ENCODE measurements at places on chromosomes 3 and 15.

DNA sequence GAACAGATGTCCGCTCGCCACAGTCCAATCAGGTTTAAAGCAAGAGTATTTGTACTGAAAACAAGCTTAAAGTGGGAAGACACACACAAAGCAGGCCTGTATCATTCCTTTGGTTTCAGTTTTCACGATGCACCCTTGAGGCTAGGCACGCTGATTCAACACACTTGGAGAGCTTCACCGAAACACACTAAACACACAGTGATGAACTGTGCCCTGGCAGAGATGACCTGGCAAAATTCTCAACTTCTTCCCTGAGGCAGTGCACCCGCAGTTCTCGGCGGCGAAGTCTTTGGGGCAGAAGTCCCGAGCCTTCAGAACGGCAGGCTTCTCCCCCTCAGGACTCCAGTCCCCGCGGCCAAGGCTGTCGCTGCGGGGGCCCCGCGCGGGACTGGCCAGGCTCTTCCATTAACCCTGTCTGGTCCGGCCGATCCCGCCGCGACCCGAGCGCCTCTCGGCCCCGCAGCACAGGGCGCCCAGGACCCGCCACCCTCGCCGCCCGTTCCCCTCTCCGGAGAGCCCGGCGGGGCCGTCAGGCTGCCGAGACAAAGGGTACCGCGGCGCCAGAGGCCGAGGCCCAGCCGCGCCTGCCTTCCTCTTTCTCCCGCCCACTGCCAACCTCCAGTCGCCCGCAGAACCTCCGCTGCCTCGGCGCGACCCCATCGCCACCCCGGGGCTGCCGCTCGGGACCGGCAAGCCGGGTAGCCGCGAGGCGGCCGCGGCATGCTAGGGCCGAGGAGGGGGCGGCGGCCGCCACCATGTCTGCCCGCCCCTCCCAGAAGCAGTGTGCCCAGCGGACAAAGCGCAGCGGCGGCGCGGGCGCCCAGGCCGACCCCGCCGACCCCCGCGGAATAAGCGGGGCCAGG lies 792 bp downstream of the GABPB1 start:
- peak; percentile 49 for DNase-seq

- no peak for DNase-seq
These were observed 1.9 kb downstream of the CPNE4 start for GRCh38 chr3:132032959-132033358.

DNA sequence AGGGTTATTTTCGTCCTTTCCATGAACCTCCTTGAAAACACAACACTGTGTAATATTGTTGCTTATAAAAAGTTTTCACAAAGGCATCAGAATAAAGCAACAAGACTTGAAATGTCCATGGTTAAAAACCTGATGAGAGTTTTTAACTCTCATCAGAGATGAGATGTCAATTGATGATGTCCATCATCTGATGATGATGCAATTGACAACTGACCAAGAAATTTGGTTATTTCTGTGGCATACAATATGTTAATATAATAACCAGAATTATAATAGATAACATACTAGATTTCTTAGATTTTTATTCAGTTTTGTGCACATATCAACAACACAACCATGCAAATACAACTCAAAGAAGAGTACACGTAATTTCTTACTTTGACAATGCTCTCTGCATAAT lies 15.5 kb upstream of the FNDC3B start:
- no peak for DNase-seq

- no peak for DNase-seq
These were observed 517 bp downstream of the TMA7 start for GRCh38 chr3:48440590-48440958.

- peak; percentile 69 for DNase-seq
These were observed 162.9 kb downstream of the CHSY1 start for GRCh38 chr15:101088788-101089578.

- no peak for DNase-seq
These were observed 101.5 kb downstream of the RBMS3 start for GRCh38 chr3:29382409-29382808.

DNA sequence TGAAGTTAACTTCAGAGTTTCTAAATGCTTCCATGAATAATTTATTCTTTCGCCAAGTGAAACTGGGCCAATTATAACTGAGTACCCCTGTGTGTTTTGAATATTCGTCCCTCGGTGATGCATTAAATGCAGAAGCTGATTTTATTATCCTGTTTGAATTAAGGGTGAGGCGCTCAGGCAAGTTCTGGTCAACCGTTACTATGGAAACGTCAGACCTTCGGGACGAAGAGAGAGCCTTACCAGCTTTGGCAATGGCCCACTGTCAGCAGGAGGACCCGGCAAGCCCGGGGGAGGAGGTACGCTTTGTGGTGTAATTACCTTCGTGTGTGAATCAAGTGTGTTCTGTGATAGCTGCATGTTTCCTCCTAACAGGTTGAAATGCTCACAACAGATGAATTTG lies 239.8 kb downstream of the ITPR1 start:
- DNase-seq, result no peak

- no peak for DNase-seq
These were observed 70.4 kb downstream of the CBLB start for GRCh38 chr3:105798381-105798934.

- DNase-seq, result no peak
These were observed 108.8 kb upstream of the PTPRG start for GRCh38 chr3:61452535-61453090.

DNA sequence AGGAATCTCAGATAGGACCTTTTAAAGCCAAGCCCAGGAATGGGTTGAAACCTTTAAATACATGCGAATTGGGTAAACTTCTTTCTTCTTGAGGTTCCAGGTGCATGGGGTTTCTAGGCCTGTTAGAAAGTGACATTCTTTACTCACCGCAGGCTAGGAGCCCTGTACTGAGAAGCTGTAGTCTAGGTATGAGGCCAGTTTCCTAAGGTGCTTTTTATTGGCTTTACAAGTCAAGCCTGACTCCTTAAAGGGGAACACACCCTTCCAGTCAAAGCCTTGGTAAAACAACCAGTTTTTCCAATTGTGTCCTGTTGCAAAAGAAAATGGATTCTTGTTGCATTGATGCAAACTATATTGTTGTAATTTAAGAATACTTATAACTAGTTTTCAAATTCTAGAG lies 76.1 kb upstream of the ATP11B start:
- no peak for DNase-seq

DNA sequence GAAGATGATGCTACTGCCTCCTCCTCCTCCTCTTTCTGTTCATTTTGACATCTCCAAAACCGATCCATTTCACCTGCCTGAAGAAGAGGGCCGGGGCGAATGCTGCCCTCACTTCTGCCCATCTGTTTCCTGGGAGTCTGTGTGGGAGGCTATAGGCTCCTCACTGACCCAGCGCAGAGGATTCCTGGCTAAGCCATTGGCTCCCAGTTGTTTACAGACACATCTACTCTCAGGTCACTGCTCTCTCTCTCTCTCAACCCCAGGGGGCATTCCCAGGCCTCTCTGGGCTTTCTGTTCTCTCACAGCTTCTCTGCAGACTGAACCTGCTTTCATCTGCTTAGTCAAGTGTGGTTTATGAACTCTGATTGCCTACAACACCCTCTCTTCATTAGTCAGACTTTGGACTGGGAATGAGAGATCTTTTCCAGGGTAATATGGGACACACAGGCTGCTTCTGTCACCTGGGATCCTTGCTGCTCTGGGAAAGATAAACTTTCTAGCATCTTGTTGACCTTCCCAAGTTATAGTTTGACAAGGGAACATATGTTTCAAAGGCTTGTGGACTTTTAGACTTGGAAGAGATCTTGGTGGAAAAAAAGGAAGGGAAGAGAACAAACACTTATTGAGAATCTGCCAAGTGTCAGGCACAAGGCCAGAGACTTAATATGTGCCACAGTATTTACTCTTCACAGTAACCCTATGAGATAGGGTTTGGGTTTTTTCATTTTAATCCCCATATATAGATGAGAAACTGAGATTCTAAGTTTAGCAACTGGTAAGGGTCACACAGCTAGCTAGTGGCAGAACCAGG lies 30.2 kb upstream of the USP3 start:
- peak; percentile 33 for DNase-seq

DNA sequence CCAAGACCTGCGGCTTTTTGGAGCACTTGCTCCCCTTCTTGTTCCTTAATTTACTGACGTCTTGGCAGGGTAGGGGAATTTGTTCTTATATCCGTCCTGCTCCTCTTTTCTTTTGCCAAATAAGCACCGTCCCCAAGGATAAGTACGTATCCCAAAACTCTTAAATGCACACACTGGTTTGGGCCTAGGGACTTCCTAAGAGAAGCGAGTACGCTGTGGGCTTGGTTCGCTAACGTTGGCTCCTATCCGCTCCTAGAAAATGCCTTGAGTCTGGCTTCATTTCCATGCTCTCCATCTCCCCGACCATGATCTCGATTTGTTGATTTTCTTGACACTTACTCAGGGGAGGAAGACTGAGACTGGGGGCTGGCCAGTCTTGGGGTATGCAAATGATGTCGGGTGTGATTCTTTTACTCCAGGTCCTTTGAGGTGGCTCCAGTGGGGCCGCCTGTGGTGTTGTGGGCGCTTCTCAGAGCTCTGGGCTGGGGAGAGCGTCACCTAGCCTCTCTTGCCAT lies 1.3 kb downstream of the MYRIP start:
- DNase-seq, result no peak

DNA sequence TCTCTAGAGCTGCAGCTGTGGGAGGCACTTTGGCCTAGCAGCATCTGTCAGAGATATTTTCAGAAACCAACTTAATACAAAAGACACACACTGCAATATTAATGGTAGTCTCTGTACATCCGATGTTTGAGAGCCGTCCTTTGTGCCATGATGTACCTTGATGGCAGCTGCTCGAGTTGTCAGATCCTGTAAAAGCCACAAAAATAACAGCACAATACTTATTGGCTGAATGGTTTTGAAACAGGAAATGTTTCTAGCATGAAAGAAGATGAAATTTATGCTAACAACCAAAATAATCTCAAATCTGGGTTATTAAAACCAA lies 445.5 kb upstream of the TBL1XR1 start:
- no peak for DNase-seq

- DNase-seq, result no peak
These were observed 38.9 kb downstream of the DHX30 start for GRCh38 chr3:47841786-47842349.

- no peak for DNase-seq
These were observed 1.8 kb upstream of the PLA2G4B start for GRCh38 chr15:41836713-41837454.

DNA sequence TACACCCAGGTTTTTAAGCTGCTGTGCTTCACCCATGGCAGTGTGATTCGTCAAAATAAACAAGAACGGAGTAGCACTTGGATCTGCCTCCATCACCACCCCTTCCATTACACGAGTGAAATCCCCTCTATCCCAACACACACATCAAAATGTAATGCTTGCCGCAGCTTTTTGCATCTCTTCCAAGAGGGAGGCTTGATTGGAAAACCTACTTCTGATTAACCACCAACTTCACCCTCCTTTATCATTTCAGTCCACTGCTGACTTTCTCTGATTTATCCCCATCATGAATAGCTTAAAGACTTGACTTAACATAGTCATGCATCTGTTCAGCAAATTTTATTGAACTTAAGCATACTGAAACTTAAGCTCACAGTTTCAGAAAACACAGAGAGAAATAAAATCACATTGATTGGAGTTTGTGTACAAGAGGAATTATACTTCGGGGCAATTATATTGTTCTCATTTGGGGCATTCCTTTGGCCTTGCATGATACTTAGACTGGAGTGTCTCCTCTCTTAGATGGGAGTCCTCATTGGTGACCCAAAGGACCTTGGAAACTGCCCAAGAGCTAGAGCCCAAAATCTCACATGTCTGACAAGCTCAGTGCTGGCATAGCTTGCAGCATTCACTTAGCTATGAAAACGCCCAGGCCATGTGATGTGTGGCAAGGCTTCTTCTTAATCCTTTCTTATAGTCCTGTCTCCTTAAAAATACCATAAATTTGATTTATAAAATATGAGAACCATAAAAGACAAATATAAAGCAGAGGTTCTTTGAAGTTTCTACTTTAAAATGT lies 124.3 kb upstream of the UMPS start:
- DNase-seq, result no peak

GRCh38 chr3:145628211-145628610 lies 532.8 kb downstream of the PLOD2 start:
- DNase-seq, result no peak

GRCh38 chr3:105253225-105253624 lies 113.5 kb upstream of the ALCAM start:
- no peak for DNase-seq

DNA sequence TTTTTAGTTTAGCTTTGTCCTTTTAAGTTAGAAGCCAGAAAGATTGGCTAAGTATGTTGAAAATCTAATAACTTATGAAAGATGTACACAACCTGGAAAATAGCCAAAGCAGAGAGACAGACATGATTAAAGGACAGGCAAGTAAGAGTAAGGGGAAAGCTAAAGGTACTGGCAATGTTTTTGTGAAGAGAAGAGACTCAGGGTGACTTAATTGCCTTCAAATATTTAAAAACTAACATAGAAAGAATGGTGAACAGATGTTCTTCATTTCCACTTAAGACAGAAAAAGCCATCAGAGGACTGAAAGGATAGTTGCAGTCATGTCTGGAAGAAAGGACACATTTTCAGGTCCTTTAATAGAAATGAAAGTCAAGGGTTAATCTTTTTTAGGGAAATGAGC lies 68.8 kb downstream of the ZNF385D start:
- no peak for DNase-seq

- DNase-seq, result no peak
These were observed 591.1 kb downstream of the ZPLD1 start for GRCh38 chr3:103025880-103026279.

DNA sequence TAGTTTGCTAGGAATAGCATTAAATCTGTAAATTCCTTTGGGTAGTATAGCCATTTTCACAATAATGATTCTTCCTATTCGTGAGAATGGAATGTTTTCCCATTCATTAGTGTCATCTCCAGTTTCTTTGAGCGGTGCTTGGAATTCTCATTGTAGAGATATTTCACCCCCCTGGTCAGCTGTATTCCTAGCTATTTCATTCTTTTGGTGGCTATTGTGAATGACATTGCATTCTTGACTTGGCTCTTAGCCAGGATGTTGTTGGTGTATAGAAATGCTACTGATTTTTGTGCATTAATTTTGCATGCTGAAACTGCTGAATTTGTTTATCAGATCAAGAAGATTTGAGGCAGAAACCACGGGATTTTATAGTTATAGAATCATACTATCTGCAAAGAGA lies 690.5 kb upstream of the ALCAM start:
- no peak for DNase-seq

GRCh38 chr3:195210266-195210973 lies 60.5 kb downstream of the XXYLT1 start:
- no peak for DNase-seq

DNA sequence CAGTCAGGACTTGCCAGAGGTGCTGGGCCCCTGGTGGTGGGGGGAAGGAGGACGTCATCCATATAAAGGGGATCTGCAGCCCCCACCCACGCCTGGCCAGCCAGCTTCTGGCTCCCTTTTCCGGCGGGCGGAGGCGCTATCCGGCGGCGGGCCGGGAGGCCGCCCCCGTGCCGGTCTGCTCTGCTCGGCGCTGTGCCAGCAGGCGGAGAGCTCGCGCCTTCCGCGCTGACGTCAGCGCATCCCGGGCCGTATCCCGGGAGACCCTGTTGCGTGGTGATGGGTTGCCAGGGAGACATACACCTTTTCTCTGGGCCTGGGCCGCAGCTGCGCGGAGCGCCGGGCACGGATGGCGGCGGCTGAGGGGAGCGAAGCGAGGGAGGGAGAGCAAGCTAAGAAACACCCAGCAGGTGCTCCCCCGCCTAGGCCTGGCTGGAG lies 1.1 kb downstream of the FAM131A start:
- DNase-seq, result no peak
